ENCODE measurements at places on chromosomes 5 and 9. TPM values are rescaled to one million over a fixed set of nuclear protein-coding genes. Genes with fewer than 3 reads are reported as not detected.
A peak's percentile ranks its signal among the peaks of the same experiment; 100 is the strongest.

The ZNF300 gene
- 5.9 TPM for total RNA-seq

The ARHGEF39 gene
- total RNA-seq = 1.4 TPM

DNA sequence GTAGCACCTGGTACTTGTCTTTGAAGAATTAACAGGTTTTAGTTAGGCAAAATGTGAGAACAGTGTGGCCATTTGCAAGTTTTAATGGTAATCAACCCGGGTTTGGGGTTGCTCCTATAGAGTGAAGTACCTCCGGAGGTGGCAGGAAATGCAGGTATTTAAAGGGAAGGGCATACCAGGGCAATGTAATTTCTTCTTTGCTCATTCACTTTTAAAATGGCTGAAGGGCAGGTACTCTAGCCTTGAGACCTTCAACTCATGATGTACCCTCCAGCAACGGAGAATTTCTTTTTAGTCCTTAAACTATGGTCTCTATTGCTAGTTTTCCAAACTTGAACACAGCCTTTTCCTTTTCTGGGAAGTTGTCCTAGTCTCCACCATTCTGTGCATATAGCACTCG lies 1.3 kb upstream of the HSPA4 start:
- DNase-seq = no peak

DNA sequence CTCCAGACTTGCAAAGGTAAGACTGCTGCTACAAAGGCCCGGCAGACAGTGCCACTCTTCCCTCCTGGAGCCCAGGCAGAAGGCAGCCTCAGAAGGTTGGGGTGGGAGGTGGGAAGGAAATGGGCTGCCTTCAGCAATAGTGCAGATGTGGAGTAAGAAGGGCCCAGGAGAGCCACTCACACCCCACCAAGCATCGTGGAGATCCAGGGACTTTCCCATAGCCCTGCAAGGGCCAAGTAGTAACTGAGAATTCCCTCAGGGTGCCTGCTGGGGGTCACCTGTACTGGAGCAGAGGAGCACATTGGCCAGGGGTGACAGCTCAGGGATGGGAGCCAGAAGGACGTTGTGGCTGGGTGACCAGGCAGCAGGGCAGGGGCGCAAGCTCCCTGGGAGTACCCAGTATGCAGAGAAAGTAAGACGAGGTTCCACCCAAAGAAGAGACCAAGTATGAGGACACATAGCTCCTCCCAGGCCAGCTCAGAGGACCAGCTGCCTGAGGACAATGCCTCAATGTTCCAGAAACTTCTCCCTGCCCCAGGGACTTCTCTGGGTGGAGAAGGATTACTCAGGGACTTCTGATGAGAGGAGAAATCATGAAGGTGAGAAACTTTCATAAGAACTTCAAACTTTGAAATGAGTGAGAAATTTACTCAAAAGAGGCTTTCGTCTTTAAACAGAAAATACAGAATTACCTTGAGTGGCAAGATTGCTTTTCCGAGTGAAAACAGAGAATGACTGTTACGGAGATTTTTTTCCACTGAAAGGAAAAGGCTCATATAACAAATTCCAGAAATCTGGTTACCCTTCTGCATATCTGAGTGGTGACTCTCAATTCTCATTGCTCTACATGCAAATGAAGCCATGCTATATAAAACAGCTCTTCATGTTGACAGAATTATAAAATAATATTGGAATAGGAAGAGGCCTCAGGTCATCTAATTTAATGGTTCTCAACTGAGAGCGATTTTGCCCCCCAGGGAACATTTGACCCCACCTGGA lies 87.9 kb upstream of the TRIO start:
- peak; percentile 50 for DNase-seq

GRCh38 chr9:129880654-129881546 lies 45.6 kb downstream of the USP20 start:
- DNase-seq = no peak

All from mammary epithelial cell (primary cell).